IPS-NIHi11 (cell line): ENCODE measurements at places on chromosomes 2 and 18.

DNA sequence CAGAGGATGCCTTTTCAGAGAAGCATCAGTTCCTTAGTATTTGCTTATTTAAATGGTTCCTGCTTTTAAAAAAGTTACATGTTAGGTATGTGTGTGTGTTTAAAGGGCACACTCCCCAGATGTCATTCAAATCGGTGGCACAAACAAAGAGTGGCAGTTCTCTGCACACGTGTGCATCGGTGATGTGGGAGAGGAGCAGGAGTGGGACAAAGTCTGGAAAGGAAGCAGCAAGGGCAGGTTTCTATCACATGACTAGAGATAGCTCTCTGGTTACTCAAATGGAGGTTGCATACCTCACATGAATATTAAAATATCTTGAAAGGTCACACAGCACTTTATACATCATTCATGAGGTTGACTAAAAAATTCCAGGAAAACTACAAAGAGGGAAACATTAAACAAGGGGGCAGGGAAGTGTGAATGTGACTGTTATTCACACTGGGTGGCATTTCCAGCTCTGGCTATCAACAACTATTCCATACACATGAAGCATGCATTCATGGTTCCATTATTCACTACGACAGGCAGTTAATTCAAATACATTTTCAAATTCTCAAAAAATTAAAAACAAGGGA is 64.7 kb downstream of the SEPTIN10 start:
- DNase-seq, result no peak

- no peak for DNase-seq
Measured at GRCh38 chr2:13091455-13091854, 374.7 kb downstream of the TRIB2 start.

- no peak for DNase-seq
Measured at GRCh38 chr18:2009942-2010697, 561.2 kb downstream of the METTL4 start.

- DNase-seq, result no peak
Measured at GRCh38 chr2:96129528-96130120, 8.7 kb downstream of the ASTL start.

GRCh38 chr18:43158381-43158780 is 42.9 kb upstream of the RIT2 start:
- no peak for DNase-seq

GRCh38 chr2:223494942-223495341 is 107.2 kb downstream of the SCG2 start:
- DNase-seq, result no peak

- no peak for DNase-seq
Measured at GRCh38 chr2:72118386-72118785, 29.3 kb downstream of the CYP26B1 start.

DNA sequence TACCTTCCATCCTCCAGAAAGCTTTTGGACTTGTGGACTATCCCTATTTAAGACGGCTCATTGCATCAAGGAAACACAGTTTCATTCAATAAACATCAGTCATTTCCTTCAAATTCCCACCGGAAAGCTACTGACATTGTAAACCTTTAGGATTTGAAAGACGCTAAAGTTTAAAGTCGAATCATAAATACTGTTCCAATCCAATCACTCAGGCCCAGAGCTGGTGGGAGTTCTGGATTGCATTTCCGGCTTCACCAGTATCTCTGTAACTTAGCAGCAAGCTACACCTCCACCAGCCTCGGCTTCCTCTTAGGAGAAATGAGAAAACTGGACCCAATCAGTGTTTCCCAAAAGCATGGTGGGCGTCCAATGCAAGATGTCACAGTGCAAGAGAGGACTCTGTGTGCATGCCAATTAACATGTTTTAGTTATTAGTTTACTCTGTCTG is 1.6 kb downstream of the WDFY1 start:
- DNase-seq, result no peak

DNA sequence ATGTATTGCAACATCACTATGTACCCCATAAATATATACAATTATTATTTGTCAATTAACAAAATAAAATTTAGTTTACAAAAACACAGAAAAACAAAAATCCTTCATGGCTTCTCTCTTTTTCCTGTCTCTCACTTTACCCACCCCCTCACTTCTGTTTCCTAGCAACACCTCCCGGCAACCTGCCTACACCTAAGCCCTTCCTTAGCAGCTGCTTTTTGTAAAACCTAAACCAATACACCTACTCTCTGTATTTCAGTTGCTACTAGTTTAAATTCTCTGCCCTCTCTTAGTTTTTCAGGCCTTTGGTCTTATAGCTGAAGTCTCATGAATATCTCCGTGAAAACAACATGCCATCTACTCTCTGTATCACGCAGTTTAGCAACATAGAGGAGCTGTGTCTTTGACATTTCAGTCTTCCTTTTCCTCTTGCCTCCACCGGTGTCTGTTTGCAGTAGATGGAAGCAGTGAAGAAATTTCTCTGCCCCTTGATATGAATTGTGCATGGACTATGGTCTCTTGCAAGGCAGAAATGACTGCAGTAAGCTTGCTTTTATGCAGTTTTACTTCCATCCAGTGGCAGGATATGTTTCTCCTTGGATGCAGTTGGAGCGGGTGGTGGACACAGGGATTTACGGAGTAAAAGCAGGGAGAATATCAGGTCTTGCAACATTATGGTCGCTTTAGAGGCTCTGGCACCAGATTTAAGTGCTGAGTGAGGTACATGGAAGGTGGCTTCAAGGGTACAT is 42.0 kb upstream of the ZDBF2 start:
- peak; percentile 28 for DNase-seq

DNA sequence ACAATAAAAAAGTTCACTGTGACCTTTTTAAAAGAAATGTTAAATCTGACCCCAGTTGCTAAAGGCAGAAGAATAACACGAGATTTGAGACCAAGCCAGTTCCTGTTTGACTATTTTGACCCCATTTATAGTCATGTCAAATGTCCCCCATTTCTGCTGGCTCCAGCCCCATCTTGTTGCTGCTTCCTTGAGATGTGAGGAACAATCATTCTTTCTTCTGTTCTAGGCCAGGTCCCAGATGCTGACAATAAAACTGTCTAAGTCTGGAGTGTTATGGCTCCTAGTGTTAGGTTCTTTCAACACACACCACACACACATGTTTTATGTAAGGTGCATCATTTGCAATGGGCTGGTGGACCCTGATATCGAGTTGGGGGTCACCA is 92.0 kb upstream of the CYP1B1 start:
- DNase-seq, result no peak

GRCh38 chr2:230847883-230848388 is 16.8 kb upstream of the ITM2C start:
- DNase-seq, result peak; percentile 93

- DNase-seq, result no peak
Measured at GRCh38 chr2:152348388-152348787, 13.4 kb downstream of the FMNL2 start.

DNA sequence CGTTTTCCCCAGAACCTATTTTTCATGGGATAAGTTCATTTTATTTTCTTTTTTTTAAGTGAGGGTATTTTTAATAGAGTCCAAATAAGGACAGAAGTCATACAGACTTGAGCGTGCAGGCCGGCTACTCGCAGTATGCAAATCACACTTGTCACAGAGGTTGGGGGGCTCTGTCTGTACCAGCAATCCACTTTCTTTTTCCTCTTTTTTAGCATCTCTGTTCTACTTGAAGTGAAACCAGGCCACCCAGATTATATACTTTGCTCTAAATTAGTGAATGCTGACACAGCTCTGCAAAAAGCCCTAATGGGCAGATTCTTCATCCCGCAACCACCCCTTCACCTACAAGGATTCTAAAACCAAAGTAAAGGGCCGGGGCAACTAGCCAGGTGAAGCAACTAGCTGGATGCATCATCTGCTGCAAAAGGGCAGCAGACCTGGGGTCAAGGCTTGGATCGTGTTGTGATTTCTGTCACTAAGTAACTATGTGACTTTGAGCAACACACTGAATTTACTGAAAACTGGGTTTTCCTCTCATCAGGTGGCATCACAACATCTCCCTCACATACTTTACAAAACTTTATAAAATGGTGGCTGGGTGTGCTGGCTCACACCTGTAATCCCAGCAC is 18.4 kb downstream of the KDSR start:
- no peak for DNase-seq

DNA sequence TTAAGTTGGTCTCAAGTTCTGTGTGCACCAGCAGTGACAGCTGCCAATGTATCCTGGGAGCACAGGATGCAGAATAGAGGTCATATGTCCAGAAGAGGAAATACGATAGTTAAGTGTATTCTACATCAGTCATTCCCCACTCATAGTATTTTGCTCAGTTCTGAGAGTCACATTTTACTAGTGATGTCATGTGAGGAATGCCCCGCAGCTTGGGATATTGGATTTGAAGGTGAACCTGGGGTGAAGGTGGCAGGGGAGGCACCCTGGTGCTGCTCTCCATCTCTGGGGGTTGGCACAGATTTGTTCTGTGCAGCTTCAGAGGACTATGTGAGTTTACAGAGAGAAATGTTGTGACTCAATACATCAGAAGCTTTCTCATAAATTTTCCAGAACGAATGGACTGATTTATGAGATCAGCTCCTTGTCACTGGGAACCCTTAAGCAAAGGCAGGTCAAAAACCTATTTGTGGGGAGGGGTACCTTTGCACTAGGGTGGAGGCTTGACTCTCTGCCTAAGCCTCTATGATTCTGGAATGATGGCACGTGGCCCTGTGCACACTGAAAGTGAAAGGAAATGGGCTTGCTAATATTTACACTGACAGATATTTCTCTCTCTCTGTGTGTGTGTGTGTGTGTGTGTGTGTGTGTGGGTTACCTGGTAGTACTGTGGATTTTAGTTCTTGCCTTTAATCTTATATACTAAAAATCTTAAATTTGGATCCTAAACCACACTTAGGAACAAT is 95.9 kb downstream of the NEB start:
- DNase-seq, result no peak

DNA sequence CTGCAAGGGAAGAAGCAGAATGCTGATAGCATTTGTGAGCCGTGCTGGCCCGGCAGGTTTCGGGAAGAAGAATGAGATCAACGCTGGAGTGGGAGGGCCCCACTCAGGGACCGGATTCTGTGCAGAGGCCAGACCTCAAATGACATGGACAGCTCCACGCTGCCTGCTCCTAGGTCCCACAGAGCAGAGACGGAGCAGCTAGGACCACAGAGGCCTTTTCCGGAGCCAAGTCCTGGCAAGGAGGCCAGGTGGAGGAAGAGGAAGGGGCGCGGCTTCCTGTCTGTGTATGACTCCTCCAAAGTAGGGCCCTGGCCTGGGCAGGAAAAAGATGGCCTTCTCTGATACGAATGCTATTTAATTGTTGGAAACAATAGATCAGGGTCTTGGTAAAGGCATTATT is 139.9 kb downstream of the LRRC30 start:
- no peak for DNase-seq

GRCh38 chr2:67378555-67378954 is 18.6 kb upstream of the ETAA1 start:
- DNase-seq, result no peak

DNA sequence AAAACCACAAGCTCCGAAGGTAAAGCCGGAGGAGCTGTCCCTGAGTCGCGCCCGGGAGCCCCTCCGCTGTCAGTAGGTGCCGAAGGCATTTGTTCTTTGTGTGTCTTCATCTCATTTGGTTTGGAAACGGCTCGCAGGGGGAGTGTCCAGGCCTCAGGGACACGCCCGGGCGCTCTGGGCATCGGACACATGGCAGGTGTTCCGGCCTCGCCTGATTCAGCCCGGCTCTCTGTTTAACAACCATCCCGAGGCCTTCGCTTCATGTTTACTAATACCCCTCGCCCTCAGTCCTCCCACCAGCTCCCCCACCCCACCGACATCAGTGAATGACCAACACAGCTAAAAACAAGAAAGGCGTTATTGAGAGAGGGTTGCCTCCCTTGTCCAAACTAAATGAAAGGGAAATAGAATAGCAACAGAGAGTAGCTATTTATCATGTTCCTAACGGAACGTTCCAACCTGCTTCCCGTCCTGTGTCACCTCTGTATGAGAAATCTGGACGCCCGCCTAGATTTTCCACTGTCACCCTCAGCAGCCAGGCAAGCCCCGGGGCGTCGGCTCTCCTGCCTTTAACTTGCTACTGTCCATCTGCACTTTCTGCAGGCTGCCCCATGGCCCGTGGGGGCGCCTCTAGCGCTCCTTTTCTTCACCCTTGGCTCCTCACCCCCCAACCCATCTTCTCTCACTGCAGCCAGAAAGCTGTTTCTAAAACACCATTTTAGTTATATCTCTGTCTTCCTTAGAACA is 73.9 kb downstream of the MYCN start:
- no peak for DNase-seq

DNA sequence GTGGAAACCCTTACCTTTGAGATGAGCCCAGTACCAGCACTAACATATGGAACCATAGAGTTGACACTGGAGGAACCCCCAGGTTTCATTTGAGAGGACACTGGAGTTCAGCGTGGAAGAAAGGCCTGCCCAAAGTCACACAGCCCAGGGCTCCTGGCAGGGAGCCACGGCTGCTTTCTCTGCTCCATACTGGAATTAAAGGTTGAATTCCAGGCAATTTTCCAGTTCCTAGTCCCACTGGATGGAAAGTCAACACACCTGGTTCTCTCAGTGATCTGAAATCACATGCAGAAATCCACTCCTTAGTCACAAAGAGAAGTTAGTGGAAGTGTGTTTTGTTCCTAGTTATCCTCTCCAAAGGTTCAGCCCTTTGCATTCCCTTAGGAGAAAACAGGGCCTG is 336.1 kb upstream of the SKOR2 start:
- no peak for DNase-seq

DNA sequence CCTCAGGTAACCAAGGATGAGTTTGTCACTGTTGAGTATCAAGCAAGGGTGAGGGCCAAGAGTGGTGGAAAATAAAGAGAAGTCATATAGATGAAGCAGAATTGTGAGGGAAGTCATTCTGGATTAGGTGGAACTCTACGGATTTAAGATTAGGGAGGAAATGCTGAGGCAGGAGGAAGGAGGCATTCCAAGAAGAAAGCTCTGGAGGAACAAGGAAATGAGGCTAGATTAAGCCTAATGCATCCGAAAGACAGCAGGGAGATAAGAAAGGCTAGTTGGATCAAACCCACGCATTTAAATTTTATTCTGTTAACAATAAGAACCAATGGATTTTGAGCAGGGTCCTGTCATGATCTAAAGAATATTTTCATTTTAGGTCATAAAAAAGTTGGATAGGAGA is 681.2 kb downstream of the EPHA4 start:
- no peak for DNase-seq

- no peak for DNase-seq
Measured at GRCh38 chr2:230648356-230648755, 64.3 kb upstream of the CAB39 start.
